ENCODE measurements at places on chromosomes 2 and 18.

DNA sequence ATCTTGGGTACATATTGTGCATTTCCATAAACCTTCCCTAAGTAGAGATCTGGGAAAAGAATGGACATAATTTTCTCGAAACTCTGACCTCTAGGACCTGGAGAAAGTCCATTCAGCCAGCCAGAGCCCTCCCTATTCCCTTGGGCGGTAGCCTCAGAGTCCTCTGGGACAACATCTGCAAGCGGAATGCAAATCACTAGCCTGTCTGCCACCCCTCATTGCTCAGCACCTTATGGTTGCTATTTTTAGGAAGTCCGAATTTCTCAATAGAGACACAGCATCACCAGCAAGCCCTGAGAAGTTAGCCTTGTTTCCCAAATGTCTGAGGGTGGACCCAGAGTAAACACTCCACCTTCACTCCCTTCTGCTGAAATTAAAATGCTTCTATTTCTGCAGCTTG, 17.6 kb upstream of the CD28 start:
- DNase-seq, result no peak

DNA sequence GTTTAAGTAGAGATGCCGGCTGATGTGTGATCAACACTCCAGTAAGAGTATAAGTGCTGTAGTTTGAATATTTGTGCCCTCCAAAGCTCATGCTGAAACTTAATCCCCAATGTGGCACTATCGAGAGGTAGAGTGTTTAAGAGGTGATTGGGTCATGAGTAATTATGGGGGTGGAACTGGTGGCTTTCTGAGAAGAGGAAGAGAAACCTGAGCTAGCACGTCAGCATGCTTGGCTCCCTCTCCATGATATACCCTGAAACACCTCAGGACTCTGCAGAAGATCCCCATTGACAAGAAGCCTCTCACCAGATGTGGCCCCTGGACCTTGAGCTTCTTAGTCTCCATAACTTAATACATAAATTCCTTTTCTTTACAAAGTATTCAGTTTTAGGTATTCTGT, 584.8 kb downstream of the TSN start:
- no peak for DNase-seq

DNA sequence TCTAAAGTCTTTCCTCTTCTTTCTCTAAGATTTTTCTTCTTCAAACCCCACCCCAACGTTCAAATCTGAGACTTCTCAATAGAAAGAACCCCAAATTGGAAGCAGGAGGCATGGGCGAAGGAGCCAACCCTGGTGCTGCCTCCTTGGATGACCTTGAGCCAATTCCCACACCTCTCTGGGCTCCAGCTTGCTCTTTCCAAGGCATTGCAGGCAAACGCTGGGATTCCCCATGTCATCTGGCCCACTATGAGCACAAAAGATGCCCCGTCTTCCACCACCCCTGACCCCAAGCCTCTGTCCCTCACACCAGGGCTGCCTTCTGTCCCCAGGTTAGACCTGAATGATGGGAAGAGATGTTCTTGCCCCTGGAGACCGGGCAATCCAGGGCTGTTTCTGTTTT, 57.0 kb downstream of the TTC32 start:
- no peak for DNase-seq

DNA sequence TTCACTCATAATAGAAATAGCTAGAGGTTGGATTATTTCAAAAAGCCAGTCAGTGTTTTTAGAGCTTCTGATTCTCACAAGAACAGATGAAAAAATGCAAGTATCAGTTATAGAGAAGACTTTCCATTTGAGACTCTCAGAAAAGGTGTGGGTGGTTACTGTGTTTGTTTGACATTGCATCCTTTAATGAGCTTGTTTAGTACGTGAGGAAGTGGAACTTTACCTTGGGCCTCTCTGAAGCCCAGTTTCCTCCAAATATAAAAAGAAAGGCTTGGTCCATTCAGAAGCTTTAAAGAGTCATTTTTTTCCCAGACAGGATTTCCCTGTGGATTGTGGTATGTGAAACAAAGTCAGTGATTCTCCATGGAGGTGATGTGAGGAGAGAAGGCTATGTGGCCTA, 89.9 kb upstream of the RANBP2 start:
- no peak for DNase-seq

- no peak for DNase-seq
These were observed 34.2 kb upstream of the PTPRM start for GRCh38 chr18:7532942-7533341.

DNA sequence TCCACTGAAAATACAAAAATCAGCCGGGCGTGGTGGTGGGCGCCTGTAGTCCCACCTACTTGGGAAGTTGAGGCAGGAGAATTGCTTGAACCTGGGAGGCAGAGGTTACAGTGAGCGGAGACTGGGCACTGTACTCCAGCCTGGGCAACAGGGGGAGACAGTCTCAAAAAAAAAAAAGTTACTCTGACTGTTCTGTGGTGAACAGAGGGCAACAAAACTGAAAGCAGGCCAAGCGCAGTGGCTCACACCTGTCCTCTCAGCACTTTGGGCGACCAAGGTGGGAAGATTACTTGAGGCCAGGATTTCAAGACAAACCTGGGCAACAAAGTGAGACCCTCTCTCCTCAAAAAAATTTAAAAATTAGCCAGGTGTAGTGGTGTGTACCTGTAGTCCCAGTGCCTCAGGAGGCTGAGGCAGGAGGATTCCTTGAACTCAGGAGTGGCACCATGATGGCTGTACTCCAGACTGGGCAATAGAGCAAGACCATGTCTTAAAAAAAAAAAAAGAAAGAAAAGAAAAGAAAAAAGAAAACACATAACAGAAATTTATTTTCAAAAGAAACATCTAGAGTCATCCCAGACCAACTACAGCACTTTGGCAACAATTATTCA, 13.6 kb upstream of the RTN4 start:
- no peak for DNase-seq

DNA sequence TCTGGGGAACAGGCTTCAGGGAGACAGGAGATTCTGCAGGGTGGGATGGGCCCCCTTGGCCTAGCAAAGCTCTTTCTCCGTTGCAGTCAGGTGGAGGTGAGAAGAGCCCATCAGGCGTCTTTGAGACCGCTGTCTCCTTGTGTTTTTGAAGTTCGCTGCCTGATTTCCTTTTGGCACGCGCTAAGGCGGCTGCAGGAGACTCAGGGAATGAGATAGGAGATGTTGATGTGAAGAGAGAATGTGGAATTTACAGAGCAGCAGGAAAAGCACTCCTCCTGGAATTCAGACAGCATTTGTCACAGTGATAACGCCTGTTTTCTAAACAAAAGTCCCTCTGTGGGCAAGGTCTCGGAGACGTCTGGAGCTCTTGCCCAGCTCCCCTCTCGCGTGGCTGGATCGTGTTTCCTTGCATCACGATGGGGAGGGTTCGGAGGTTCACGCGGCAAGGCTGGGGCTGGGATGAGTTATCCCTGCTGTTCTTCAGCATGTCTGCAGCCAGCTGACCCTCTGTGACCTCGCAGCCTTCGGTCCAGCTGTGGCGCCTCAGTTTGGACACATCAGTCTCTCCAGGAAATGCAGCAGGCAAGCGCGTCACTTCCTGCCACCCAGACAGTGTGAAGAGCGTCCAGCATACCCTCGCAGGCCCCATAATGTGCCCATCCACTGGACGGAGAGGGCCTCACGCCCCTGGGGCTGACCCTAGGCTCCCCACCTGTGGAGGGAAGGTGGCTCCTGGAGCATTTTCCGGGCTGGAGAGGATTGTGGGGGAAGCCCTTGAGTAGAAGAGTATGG, 30.2 kb downstream of the GLI2 start:
- DNase-seq, result no peak

GRCh38 chr2:144111437-144111836, 408.5 kb downstream of the ZEB2 start:
- DNase-seq, result no peak

DNA sequence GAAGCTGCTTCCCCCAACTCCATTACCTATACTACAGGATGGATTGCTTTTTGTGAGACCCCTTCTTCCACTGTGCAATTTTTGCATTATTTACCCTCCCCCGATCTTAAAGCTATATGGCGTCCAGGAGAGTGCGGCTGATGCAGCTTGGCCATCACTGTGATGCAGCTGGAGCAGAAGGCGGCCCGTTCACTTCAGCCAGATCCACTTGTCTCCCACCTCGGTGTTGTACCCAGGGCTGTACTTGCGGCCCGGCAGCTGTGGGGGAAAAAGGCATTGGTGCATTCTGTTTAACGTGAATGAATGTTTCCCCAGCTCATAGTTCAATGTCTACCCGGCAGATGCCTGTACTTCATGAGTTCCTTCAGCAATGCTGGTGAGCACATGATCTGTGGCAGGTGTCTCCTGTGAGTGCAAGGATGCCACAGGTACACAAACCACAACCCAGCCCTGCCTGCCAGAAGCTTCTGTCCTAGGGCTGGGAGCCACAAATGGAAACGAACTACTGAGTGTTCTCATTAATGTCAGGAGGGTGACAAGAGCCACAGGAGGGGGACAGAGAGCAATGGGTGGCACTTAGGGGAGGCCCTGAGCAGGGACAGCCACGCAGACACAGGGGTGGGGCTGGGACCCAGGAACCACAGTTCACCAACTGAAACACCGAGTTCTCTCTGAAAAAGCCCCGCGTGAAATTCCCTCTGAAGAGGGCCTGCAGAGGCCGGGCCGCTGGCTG, 64.0 kb downstream of the NDUFA10 start:
- DNase-seq, result no peak
